Esophagus squamous epithelium (tissue), 5 donors: ENCODE measurements at places on chromosomes 7 and 10.

- no peak for DNase-seq
Measured at GRCh38 chr10:65993451-65993850, 932.4 kb upstream of the LRRTM3 start.

DNA sequence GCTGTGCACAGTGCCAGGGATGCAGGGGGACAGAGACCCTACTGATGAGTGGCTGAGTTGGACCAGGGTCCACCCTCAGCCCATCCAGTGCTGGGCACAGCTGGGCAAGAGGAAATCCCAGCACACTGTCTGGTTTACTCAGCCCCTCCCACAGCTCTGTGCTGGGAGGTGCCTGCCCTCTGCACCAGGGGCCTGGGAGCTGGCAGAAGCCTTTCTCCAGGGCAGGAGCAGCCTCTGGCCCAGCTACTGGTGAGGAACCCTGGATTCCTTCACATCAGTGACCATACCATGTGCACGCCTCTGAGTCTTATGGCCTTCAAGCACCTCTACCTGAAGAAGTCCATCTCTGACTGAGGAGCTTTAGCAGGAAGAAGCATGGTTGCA is 25.9 kb upstream of the C10orf71 start:
- DNase-seq, result no peak

GRCh38 chr7:151671514-151671913 is 151.8 kb upstream of the RHEB start:
- DNase-seq, result no peak

DNA sequence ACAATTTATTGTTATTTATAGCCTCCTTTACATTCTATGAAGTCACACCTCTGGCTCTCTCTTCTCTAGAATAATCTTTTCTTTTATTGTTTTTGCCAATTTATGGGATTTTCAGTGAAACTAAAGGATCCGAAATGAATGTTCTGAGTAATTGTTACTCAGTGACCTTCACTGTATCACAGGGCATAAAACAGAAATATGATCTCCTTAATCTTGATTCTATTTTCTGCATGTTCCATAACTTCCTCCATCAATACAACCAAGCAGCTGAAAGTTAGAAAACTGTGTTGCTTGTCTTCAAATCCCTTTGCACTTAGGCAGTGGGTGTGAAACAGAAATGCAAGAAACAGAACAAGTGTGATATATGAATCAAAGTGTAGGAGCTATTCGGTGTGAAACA is 57.4 kb upstream of the FERD3L start:
- no peak for DNase-seq

DNA sequence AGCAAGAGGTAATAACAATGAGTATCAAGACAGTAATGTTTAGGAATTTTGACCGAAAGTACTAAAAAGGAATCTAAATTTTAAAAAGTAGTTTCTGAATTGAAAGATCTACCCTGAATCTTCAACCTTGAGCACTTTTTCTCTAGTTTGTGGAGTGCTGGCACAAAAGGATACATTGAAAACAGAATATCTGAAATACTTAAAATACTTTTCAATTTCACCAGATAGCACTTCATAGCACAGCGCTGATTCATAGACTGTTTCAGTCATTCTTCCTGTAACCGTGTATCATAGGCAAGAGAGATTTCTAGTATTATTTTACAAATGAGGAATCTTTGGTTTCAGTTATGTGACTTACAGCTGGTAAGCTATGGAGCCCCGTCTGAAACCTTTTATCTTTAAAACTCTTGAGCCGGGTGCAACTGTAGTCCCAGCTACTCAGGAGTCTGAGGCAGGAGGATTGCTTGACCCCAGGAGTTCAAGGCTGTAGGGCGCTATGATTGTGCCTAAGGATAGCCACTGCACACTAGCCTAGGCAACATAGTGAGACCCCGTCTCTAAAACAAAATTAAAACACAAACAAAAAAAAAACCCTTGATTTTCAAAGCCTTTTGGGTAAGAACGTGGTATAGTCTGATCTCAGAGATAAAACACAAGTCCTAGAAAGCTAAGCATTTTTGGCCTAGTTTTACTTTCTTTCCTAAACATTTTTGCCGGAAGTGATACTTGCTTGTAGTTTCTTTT is 35.1 kb downstream of the FHIP2A start:
- DNase-seq, result no peak

DNA sequence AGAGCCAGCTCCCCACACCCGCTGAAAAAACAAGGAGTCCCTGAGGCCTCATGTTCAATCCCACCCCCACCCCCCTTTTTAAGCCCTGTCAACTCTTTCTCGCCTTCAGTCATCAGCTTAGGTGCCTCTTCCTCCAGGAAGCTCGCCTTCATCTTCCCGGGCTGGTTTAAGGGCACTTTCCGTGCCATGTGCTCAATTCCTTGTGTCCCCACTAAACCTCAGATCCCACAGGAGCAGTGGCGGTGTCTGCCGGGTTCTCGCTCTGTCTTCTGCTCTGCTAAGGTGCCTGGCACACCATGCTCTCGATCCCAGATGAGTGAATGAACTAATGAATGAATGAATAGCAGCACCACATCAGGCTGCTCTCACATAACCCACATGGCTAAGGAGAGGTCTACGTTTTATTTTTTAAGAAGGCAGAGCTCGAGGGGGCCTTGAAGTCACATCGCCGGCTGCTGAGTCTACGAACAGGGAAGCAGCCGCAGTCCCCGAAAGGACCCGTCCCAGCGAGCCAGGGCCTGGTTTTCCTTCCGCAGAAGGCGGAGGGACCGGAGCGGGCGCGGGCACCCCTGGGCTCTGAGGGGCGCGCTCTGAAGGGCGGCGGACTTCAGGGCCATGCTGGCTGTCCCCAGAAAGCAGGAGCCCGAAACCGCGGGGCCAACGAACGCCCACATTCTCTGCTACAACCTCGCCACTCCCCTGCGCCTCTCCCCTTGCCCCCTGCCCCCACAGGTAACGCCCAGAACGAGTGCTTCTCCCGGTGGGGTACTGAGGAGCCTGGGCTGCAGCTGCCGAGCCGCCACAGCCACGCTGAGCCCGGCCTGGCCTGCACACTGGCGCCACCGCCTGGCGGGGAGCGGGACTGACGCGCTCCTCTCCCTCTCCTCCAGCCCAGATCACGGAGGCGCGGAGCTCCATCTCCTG is 73.4 kb upstream of the KCNMA1 start:
- DNase-seq, result no peak

GRCh38 chr7:106073701-106074100 is 38.4 kb downstream of the SYPL1 start:
- no peak for DNase-seq

GRCh38 chr10:26931223-26931622 is 70.5 kb upstream of the ABI1 start:
- DNase-seq, result no peak

DNA sequence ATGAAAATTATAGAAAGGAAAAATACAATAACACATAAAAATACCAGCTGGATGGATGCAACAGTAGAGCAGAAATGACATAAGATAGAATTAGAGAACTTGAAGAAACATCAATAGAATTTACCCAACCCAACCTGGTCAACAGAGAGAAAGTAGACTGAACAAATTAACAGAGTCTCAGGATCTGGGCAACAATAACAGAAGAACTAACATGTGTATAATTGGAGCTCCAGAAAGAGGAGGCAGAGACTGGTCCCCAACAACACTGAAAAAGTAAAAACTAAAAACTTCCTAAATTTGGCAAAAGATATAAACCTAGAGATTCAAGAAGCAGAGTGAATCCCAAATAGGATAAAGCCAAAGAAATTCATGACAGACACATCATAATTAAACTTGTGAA is 458.8 kb downstream of the RPS24 start:
- DNase-seq, result no peak

DNA sequence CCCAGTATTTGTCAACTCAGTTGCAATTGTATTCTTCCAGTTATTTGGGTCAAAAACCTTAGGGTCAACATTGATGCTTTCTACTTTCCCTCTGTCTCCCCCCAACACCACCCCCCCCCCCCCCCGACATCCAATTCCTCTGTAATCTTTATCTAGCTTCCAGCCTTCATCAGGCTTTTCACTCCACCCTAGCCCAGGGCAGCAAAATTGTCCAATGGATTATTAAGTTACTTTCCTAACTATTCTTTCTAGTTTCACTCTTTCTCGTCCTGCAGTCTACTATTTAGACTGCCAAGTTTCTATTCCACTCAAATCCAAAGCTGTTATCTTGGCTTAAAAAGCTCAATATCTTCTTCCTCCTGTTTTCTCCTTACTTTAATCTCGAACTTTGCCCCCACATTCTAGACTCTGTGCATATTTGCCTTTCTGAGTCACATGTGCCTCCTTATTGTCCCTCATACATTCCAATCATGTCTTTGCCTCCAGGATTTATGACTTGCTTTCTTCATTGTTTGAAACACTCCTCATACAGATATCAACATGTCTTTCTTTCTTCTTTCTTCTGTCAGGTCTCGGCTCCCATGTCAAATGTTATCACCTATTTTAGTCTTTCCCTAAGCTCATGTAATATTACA is 196.6 kb upstream of the TMEM196 start:
- DNase-seq, result no peak

GRCh38 chr7:53325061-53325460 is 289.6 kb downstream of the POM121L12 start:
- no peak for DNase-seq

DNA sequence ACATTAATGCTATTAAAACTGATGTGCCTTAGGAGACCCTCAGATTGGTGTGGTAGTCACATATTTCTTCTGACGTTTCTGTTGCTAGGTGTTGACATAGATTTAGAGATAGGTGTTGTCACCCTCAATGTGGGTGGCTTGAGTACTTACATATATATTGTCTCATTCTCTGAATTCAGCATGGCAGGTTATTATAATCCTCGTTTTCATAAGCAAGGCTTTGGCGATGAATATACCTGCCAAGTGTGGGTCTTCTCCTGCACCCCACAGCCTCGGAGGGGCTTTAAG is 7.0 kb downstream of the FBH1 start:
- DNase-seq, result no peak

DNA sequence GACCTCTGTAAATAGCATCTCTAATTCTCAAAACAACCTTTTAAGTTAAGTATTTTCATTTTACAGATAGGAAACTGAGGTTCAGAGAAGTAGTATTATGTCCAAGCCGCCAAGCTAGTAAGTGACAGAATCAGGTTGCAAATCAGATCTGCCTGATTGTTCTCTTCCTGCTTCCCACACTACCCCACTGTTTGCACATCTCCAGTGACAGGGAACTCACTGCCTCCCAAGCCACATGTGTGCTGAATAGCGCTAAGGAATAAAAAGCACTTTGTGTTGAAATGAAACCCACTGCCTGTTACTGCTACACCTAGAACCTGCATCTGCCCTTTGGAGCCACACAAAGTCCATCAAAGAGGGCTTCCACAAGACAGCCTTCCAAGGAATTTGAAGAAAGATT is 45.1 kb upstream of the WDR11 start:
- DNase-seq, result no peak

GRCh38 chr7:83143107-83143506 is 19.6 kb downstream of the PCLO start:
- DNase-seq, result no peak

DNA sequence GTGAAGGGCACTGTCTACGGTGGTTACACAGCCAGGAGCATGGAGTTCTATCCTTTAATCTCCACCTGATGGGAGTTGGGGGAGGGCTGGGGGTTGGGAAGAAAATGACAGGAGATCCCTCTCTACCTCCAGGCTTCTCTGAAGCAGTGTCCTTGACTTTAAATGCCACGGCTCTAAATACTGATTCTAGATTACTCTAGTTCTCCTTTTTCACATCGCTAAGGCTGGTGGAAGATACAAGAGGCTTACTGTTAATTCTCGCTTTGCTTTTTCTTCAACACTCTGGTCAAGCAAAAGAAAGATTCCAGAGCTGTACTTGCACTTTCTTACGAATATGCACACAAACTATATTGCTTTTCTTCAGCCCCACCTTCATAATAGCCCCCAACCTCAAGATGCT is 30.5 kb downstream of the ARL3 start:
- DNase-seq, result no peak

DNA sequence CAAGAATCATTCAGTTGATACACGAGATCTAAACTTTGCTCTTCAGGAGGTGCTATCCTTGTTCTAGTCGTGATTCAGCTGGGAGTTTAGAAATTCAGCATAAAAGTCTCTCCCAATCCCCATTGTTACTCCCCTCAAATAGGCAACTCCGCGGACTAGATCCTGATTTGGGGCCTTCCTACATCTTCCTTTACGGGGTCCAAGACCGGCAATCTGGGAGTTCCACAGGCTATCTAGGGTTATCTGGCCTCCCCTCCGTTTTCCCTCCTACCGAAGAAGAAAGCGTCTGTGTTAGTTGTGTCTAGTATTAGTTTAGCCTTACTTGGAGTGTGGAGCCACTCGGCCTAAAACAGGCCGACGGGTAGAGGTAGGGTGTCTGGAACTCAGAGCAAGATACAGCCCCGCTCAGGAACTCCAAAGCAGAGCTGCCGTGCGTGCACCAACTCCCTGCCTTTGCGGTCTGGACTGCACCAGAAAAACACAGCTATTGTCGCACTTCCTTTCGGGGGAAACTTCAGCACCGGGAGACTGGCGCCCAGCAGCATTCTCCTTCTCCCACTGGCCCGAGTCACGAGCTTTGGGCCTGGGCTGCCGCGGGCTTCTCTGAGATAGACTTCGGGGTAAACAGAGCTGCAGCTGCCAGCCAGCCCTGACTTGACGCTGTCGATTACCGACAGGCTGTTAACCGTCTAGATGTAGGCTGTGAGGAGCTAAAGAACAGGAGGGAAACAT is 1.5 kb upstream of the DLX5 start:
- DNase-seq, result no peak

GRCh38 chr10:95964756-95965155 is 57.0 kb downstream of the CC2D2B start:
- DNase-seq, result no peak

DNA sequence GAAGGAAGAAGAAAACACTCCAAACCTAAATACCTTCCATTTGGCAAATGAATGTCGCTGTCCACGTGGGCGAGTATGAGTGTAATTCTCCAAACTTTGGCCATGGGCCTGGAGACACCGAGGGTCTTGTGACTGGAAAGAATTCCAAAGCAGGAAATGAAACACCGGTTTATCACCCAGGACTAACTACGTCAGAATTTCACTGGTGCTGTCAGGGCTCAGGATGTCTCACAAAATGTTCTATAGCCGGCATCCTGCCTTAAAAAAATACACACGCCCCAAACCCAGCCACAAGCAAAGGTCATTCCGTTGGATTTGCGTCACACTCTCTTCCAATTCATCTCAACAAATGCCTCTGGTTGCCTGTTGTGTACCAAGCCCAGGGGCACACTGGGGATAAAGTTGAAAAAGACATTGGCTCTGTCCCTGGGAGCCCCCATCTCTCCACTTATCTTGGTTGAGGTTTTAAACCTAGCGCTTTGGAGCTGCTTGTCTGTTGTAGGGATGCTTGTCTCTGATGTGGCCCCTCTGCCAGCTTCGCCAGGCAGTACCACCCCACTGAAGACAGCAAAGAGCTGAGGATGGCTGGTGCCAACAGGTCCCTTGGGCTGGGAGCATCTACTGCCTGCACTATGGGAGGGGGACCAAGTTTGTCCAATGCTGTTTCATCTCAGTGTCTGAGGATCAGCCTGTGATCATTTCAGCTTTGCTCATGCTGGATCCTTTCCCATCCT is 31.2 kb downstream of the GSTO2 start:
- no peak for DNase-seq
